NCI-H510A (cell line): ENCODE measurements at places on chromosomes 4 and X.

DNA sequence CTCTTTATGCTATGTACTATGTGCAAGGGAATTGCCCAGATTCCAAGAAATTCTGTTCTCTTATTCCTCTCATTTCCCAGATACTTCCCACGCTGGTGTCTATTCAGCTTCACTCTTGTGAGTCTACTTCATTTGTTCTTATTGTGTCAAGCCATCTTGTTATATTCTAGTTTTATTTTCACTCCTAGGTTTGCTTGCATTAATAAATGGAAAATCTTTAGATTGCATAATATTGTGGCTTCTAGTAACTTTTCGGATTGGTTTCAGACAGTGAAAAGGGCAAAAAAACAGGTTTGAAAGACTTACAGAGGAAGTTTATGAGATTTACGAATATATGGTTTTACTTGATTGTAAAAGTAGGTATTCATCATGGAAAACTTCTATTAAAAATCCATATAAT lies 128.4 kb downstream of the BTC start:
- no peak for DNase-seq

GRCh38 chrX:124226129-124226528 lies 106.3 kb upstream of the TEX13D start:
- no peak for DNase-seq

- no peak for DNase-seq
Measured at GRCh38 chrX:120287513-120288112, 23.6 kb downstream of the TMEM255A start.

GRCh38 chr4:31784558-31784957 lies 1064.4 kb downstream of the PCDH7 start:
- no peak for DNase-seq

GRCh38 chr4:89245459-89245858 lies 62.1 kb downstream of the GPRIN3 start:
- peak; percentile 70 for DNase-seq

DNA sequence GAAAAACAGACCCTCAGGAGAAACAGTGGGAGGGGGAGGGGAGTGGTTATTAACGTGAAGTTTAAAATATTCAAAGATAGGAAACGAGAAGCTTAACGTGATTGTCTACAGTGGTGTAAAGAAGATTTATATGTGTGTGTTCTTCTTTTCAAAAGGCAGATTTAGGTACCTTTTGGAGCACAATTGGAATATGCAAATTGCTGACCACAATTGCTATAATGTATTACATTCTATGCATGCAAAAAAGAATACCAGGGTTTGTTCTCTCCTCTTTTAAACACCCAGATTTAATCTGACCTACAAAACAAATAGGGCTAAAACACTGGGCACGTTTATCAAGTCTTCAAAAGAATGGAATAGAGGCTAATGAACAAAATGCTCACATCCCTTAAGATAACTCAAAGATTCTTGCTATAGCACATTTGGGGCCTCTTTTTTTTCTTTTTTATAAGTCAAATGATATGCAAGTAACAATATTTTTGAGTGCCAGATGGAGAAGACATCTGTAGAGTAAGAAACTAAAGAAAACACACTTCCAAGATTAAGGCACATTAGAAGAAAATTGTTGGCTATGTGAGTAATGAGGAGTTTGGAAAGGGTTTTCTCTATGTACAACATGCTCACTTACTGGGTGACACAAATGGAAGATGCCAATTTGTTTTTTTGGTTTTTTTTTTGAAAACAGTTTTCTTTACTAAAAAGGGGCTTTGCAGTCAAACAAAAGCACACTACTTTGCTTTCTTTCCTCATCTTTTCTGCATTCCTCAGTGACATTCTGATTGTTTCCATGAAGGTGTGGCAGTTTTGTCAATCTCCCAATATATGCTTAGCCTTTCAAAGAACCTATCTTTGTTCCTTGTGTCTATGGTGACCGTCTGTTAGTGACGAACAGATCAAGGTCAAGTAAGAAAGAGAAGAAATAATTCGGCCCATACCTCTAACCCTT lies 240.3 kb downstream of the PALLD start:
- no peak for DNase-seq
